Activated CD4-positive, alpha-beta T cell treated with anti-CD3 and anti-CD28 coated beads for 4 hours (primary cell): ENCODE measurements at places on chromosomes 7 and 10.

GRCh38 chr10:44860811-44861736 lies 50.1 kb upstream of the TMEM72 start:
- DNase-seq: no peak

GRCh38 chr10:43202224-43202656 lies 64.0 kb downstream of the CSGALNACT2 start:
- peak; percentile 27 for DNase-seq

DNA sequence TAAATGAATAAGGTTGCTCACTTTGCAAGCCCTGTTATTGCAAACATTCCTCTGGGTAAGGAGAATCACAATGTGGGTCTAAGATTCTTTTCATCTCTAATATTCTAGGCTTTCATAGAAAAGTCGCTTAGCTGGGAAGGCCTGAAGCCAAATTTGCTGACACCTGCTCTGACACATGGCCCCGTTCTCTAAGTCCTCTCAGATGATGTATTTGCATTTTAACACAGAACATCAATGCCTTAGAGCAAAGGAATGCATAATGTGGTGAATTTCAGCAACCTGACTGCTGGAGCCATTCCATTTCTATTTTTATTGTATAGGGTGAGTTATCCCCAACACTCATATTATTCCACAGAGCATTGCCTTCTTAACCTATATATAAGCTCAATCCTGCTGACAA lies 682.1 kb upstream of the NRP1 start:
- DNase-seq: no peak

DNA sequence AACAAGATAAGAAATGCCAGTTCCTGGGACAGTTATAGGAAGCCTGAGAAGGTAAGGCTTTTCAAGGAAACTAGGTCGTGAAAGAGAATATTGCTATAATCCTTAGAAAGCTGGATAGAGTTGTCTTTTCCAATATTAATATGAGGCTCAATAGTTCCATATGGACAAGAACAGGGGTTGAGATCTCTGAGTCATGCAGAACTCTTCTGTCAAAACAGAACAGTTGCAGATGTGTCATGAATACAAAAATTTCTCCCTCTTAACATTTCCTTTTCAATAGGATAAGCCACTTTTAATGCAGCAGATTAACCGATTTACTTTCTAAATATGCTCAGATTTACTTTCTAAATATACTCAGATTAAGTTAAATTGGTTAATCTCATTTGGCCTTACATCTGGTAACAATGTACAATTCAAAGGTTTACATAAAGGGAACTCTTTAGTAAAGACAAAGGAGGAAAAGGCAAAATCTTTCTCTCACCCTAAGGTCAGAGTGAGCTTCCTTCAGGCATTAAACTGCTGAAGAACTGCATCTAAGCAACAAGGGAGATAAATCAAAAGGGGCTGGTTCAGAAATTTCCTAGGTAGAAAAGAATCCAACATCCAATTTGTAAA lies 104.7 kb upstream of the PCDH15 start:
- no peak for DNase-seq

DNA sequence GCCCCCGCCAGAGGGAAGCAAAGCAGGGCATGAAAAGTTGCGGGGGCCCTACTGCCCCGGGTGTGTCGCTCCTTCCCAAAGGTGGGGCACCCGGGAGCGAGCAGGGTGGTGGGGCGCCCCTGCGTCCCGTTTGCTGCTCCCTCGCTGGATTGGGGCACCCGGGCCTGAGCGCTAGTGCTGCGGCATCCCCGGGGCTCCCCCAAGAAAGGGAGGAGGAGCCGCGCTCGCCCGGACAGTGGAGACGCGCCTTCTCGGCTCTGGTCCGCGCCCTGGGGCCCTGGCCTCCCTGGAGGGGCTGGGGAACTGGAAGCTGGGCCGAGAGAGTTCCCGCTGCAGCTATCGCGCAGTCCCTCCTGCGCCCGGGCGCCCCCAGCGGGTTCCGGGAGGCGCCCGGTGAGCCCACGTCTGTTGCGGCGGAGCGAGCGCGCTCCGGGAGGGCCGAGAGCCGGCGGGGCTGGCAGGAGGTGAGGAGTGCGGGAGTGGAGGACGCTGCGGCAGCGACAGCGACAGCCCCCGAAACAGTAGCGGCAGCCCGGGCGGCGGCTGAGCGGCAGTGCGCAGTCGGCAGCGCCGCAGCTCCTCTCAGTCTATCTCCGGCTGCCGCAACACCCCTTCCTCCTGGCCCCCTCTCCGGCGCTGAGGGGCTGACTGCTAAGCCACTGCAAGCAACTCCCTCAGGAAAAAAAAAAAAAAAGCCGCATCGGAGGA lies 504 bp upstream of the BMPER start:
- no peak for DNase-seq

DNA sequence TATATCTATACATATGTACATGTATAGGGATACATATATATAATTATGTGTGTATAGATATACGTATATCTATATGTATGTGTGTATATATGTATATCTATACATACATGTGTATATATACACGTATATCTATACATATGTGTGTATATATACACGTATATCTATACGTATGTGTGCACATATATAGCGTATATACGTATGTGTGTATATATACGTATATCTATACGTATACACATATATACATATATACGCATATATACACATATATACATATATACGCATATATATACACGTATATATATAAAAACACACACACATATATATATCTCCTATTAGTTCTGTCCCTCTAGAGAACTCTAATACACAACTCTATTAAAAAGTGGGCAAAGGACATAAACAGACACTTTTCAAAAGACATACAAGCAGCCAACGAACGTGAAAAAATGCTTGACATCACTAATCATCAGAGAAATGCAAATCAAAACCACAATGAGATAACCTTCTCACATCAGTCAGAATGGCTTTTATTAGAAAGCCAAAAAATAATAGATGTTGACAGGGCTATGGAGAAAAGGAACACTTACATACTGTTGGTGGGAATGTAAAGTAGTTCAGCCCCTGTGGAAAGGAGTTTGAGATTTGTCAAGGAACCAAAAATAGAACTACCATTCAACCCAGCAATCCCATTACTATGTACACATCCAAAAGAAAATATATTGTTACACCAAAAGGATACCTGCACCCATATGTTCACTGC lies 22.0 kb upstream of the TMEM120A start:
- DNase-seq: no peak

- no peak for DNase-seq
Observed at GRCh38 chr10:125291836-125292235, 131.5 kb upstream of the CTBP2 start.

GRCh38 chr7:25968205-25968993 lies 183.6 kb upstream of the NFE2L3 start:
- DNase-seq: no peak

DNA sequence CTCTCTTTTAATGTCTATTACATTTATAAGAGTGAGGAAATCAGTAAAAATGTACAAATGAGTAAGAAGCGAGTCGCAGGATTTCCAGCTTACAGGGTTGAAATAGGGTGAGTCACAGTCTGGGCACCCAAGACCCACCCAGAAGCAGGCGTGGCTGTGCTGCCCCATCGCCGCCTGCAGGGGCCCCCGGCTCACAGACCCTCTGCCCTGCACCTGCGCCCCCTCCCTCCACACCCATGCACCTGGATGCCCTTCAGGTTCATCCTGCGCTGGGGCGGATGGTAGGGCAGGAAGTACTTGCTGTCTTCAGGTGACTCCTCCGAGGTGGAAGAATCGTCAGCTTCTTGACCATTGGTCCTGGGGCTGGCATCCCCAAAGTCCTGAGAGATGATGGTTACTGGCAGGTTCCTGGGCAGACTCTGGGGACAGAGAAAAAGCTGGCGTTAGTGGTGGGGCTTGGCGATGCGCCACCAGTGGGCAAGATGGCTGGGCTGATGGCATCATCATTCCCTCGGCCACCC lies 90.2 kb upstream of the GNA12 start:
- no peak for DNase-seq

- no peak for DNase-seq
Observed at GRCh38 chr10:12238821-12239220, 42.8 kb downstream of the CDC123 start.

- DNase-seq: no peak
Observed at GRCh38 chr10:34593930-34594329, 221.2 kb downstream of the PARD3 start.

DNA sequence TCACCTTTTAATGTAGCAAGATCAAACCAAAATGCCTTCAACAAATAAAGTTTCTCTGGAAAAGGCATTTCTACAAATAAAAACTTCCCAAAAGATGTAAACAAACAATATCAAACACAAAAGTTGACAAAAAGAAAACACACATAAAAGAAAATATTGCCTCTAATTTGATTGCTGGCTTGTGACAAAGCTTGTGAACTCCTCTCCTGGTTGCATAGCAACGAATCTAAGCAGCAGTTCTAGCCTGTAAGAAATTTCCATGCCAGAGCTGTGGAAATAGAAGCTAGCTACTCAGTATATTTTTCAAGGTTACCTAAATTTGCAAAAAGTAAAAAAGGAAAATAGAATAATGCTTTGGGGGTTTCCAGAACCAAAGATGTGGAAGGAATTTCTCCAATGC lies 173.9 kb upstream of the CDK1 start:
- no peak for DNase-seq
